ENCODE measurements at places on chromosomes 3 and 15.

GRCh38 chr3:120093911-120094775 is at the start of gene GSK3B:
Gene GSK3B (minus strand): TSS chr3:120094447. CDS start chr3:120093434, 1,013 bp downstream.
- DNase-seq: peak; percentile 98

GRCh38 chr3:169172535-169172934 is 491.0 kb downstream of the MECOM start:
- no peak for DNase-seq

DNA sequence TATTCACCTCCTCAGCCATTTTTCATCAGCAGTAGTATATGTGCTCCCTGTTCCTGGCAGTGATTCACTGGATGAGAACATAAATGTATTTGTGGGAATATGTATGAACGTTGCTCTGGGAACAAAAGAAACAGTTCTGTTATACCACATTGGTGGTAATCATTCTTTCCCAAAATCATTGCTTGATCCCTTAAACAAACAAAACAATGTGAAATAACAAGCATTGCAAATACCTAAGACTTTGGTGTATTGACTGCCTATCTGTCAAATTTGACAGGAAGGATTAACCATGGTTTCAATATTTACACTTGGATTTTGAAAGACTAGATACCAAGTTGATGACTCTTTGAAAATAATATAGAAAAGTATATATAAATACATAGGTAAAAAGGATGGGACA is 284.1 kb downstream of the FHIT start:
- no peak for DNase-seq

DNA sequence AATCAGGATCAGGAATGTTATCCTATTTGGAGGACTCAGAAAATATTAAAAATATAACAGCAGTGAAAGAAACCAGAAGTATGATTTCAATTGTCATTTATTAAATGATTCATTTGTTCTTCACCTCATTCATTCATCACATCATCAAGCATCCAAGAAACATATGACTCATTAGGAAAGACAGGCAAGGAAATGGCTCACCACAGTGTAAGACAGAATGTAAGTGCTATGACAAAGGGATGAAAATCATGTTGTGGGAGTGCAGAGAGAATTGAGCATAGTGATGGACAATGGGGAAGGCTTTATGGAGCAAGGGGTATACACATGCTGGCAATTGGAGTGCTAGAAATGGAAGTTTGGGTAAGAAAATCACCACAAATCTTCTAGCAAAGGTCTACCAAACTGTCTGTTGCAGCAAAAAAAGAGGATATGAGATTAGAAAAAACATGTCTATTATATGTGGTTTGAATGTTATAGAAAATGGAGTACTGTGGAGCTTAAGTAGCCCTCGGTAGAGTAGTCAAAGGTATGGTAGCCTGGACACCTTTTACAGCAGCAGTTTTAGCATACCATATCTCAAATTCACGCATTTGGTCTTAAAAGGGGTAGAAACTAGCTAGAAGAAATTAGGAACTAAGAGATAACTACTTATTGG is 111.1 kb upstream of the GPR149 start:
- no peak for DNase-seq

- DNase-seq: no peak
These were observed 126.0 kb upstream of the ANKRD28 start for GRCh38 chr3:15923640-15924405.
